ENCODE measurements at places on chromosomes 2 and 18. TPM values are rescaled to one million over a fixed set of nuclear protein-coding genes. Genes with fewer than 3 reads are reported as not detected.

Gene UGT1A8
- total RNA-seq = not detected

Gene BOLL
- total RNA-seq = not detected

Gene IL1F10
- total RNA-seq = not detected

Gene CPO
- not detected for total RNA-seq

Gene CAPN13
- total RNA-seq = not detected

Gene CRYGD
- total RNA-seq = not detected

Gene MARCO
- total RNA-seq = not detected

Gene LBX2
- total RNA-seq = 3.8 TPM

Gene PIGN
- total RNA-seq = 31.1 TPM

Gene ZEB2
- total RNA-seq = 49.6 TPM

Gene ANKRD23
- 2.4 TPM for total RNA-seq

Gene CAMKMT
- 10.7 TPM for total RNA-seq

Gene SERPINE2
- total RNA-seq = 8.8 TPM

Gene HOXD13
- not detected for total RNA-seq

Gene KIAA2012
- total RNA-seq = not detected

Gene DSG1
- not detected for total RNA-seq

GRCh38 chr2:20456116-20456571 is 9.3 kb downstream of the RHOB start:
- DNase-seq = peak; percentile 27
- H3K36me3 ChIP-seq = no peaks in the 10 kb centered on the region
- H3K27me3 ChIP-seq = no peaks in the 10 kb centered on the region
- H3K4me1 ChIP-seq = no peaks in the 10 kb centered on the region
- no peak overlapping the region for H3K4me3 ChIP-seq

GRCh38 chr2:165871025-165871424 is 77.0 kb upstream of the GALNT3 start:
- H3K27me3 ChIP-seq = no peaks in the 10 kb centered on the region
- H3K27ac ChIP-seq = no peak overlapping the region
- H3K4me3 ChIP-seq = no peak overlapping the region
- no peaks in the 10 kb centered on the region for H3K36me3 ChIP-seq
- no peaks in the 10 kb centered on the region for H3K4me1 ChIP-seq
- DNase-seq = no peak

DNA sequence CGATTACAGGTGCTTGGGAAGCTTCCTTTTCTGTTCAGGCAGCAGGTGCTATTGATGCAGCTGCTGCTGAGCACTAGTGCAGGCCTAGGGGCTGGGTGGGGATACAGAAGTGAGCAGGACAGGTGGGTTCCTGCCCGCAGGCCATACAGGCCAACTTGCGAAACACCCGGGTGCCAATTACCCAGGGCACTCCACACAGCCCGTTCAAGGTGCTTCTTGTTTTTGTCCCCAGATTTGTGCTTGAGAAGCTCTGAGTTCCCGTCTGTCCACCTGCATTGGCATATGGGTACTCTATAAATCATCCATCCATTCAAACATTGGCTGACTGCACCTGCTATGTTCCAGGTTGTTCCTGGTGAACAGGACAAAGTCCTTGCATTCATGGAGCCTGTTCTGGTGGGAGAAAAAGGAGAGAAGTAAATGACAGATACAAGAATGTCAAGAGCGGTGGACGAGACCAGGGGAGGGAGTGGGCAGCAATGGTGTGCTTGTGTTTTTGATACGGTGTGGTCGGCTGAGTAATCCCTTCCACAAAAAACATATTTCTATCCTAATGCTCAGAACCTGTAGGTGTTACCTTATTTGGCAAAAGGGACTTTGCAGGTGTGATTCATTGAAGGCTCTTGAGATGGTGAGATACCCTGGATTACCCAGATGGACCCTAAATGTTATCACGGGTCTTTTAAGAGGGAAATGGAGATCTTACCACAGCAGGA is 31.4 kb downstream of the SH3BP4 start:
- no peaks in the 10 kb centered on the region for H3K27me3 ChIP-seq
- peaks cover 78% of the 10 kb centered on the region for H3K4me1 ChIP-seq
- no peak for DNase-seq

- DNase-seq = no peak
- H3K36me3 ChIP-seq = no peaks in the 10 kb centered on the region
- no peak overlapping the region for H3K4me3 ChIP-seq
Observed at GRCh38 chr2:11559066-11559785, 25.4 kb downstream of the GREB1 start.

DNA sequence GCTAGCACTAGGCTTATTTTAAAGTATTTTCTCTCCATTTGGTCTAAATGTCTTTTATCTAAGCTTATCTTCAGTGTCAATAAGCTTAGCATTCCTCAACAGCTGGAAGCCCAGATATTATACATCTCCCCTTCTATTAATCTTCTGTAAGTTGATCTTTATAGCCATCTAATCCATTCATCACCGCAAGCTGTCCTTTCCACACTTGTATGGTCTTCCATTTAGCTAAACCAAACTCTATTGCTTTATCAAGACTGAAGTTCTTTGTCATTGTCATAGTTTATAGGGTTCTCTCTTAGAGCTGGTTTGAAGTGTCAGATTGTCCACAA is 101.3 kb upstream of the GPR45 start:
- no peak for DNase-seq
- H3K4me3 ChIP-seq = no peak overlapping the region
- H3K27me3 ChIP-seq = peaks cover 28% of the 10 kb centered on the region
- no peaks in the 10 kb centered on the region for H3K36me3 ChIP-seq
- no peaks in the 10 kb centered on the region for H3K4me1 ChIP-seq

DNA sequence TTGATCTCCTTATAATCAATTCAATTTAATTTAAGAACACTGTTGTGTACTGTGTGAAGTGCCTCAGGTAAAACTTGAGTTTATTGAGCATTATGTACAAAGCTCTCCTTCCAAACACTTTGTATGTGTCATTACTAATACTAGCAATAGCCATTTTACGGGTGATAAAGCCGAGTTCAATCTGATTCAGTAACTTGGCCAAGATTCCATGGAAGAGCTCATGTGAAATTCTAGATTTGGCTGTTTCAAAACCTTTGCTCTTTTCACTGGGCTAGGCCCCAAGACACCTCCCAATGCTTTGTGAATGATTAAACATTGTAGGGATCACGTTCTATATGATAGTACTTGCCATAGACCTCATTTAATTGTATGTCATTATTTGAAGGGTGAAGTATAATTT is 8.9 kb upstream of the NFE2L2 start:
- H3K4me3 ChIP-seq = no peak overlapping the region
- H3K27me3 ChIP-seq = no peaks in the 10 kb centered on the region
- no peak for DNase-seq

DNA sequence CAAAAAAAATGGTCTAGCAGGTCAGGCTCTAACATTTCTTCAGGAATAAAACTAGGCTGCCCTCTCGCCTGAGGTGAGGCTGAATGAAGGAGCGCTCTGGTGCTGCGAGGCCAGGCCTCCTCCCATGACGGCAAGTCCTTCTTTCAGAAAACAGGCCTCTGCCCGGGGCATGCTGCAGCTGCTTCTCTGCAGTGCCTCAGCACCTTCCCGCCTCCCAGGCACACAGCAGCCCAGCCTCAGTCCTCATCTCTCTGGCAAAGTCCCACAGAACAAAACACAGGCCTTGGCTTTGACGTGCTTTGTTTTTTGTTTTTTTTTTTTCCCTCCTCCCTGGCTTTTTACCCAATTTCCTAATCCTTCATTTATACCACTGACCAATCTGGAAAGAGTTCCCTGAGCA is 74.8 kb downstream of the BCL11A start:
- no peaks in the 10 kb centered on the region for H3K36me3 ChIP-seq
- DNase-seq = no peak
- no peak overlapping the region for H3K27ac ChIP-seq
- H3K27me3 ChIP-seq = no peaks in the 10 kb centered on the region
- H3K4me1 ChIP-seq = no peaks in the 10 kb centered on the region

- H3K27ac ChIP-seq = no peak within 1 kb of the TSS
- no peaks in the 10 kb centered on the region for H3K4me1 ChIP-seq
- no peaks in the 10 kb centered on the region for H3K27me3 ChIP-seq
- H3K36me3 ChIP-seq = no peaks in the 10 kb centered on the region
Observed at GRCh38 chr2:201357221-201357620, at the start of gene FLACC1. FLACC1 (minus strand) TSS chr2:201357345; CDS start chr2:201351404, 5,941 bp downstream.

DNA sequence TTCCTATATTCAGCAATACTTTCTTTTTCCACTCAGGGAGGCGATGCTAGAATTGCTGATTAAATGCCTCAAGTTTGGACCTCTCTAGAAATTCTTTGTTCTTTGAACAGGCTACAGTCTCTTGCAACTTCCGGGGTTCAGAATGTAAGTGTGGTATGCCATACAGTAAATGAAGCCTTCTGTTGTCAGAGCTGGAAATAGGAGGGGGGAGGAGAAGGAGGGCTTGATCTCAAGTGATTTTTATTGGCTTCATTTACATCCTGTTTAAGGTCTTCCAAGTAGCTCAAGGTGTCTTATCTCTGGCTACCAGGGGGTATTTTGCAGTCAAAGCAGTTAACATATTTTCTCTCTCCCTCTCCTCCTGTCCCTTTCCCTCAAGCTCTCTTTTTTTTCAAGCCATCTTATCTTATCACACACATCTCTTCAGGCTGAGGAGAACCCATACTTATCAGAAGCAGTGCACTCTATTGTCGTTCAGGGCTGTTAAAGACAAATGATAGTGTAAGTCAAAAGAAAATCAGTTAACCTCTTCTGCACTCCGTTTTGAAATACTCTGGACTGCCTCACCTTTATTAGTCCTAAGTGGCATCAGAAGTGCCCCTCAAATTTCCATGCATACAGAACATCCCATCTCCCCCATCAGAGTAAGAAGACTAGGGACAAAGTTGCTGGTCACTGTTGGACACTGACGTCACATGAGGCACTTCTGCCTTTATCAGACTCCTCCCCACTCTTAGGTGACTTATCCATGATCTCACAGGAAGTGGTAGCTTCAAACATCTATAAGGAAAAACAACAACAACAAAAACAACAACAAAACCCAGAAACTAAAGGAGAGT is 112.2 kb downstream of the ZNF521 start:
- peak overlapping the region; percentile 19 for H3K27ac ChIP-seq
- no peaks in the 10 kb centered on the region for H3K27me3 ChIP-seq
- DNase-seq = peak; percentile 91
- no peaks in the 10 kb centered on the region for H3K36me3 ChIP-seq

DNA sequence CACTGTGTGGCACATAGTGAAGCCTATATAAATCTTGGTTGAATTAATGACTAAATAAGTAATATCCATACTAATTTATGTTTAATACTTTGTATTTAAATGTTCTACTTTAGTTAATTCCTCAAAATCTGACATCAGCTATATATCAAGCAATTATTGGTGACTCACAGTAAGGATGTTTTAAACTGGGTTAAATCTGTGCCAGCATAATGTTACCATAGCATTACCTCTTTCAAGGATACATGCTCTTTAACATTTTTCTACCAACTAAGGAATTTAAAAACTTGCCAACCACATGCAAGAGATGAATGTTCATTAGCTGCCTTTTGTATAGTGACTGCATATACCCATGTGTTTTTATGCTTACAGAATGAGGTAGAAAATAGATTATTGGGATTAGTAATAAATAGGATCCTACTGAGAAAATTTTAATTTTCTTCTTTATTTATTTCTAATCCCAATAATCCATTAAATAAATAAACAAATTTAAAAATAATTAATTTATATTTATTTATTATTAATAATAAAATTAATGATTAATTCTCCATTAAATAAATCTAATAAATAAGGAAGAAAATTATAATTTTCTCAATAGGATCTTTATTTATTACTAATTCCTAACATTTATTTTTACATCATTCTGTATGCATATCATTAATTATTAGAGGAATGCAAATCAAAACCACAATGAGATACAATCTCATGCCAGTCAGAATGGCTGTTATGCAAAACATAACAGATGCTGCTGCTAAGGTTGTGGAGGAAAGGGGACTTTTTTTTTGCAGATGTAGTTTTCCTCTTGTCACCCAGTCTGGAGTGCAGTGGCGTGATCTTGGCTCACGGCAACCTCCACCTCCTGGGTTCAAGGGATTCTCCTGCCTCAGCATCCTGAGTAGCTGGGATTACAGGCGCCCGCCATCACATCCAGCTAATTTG is 410.7 kb upstream of the DSEL start:
- H3K27me3 ChIP-seq = no peaks in the 10 kb centered on the region
- no peak overlapping the region for H3K27ac ChIP-seq
- no peaks in the 10 kb centered on the region for H3K36me3 ChIP-seq
- no peaks in the 10 kb centered on the region for H3K4me1 ChIP-seq

DNA sequence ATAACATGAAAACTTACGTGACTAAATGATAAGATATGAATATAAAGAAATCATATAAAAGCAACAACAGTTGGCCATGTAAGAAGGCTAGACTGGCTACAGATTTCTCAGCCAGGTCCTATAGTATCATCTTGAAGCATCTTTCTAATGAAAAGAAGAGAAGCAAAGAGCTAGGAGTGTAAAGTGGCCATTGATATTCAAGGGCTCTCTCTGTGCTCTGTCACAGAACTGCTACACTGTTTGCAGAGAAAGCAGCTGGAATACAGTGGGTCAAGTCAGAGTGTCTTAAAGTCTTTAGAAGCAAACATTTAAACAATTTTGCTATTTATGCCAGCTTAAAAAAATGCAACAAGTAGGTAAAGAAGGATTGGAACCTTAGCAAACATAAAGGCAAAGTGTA is 118.8 kb downstream of the SCN9A start:
- no peaks in the 10 kb centered on the region for H3K27me3 ChIP-seq
- no peaks in the 10 kb centered on the region for H3K4me1 ChIP-seq
- H3K27ac ChIP-seq = no peak overlapping the region

DNA sequence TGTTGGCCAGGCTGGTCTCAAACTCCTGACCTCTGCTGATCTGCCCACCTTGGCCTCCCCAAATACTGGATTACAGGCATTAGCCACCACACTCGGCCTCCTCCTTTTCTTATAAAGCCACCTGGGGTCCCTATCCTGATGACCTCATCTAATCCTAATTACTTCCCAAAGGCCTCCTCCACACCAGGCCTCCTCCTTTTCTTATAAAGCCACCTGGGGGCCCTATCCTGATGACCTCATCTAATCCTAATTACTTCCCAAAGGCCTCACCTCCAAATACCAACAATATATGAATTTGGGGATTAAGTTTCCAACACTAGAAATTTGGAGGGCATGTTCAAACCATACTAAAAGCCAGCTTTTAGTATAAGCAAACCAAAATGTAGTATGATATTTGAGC is 9.7 kb upstream of the RMC1 start:
- peaks cover under 1% of the 10 kb centered on the region for H3K4me1 ChIP-seq
- no peak overlapping the region for H3K4me3 ChIP-seq
- no peaks in the 10 kb centered on the region for H3K36me3 ChIP-seq
- no peak for DNase-seq
- no peaks in the 10 kb centered on the region for H3K27me3 ChIP-seq
- H3K27ac ChIP-seq = no peak overlapping the region

GRCh38 chr2:25387876-25388449 is 46.2 kb upstream of the DNMT3A start:
- no peaks in the 10 kb centered on the region for H3K4me1 ChIP-seq
- no peak overlapping the region for H3K27ac ChIP-seq
- DNase-seq = no peak

GRCh38 chr2:181784556-181784955 is 104.2 kb upstream of the NEUROD1 start:
- H3K27ac ChIP-seq = no peak overlapping the region
- no peaks in the 10 kb centered on the region for H3K27me3 ChIP-seq
- peak; percentile 35 for DNase-seq
- H3K36me3 ChIP-seq = no peaks in the 10 kb centered on the region
- peaks cover 48% of the 10 kb centered on the region for H3K4me1 ChIP-seq

- no peaks in the 10 kb centered on the region for H3K36me3 ChIP-seq
- no peaks in the 10 kb centered on the region for H3K4me1 ChIP-seq
- H3K4me3 ChIP-seq = no peak overlapping the region
- no peak overlapping the region for H3K27ac ChIP-seq
Observed at GRCh38 chr2:119697290-119698020, 18.5 kb downstream of the TMEM177 start.

- H3K4me3 ChIP-seq = no peak overlapping the region
- H3K4me1 ChIP-seq = no peaks in the 10 kb centered on the region
- peaks cover 15% of the 10 kb centered on the region for H3K36me3 ChIP-seq
- H3K27me3 ChIP-seq = no peaks in the 10 kb centered on the region
Observed at GRCh38 chr2:10775831-10776230, 36.8 kb downstream of the PDIA6 start.

Measured in endothelial cell of umbilical vein (primary cell).